Hematopoietic multipotent progenitor cell treated with erythropoietin and hydrocortisone succinate and interleukin-3 and kit ligand, for 17 days (in vitro differentiated cells): ENCODE measurements at places on chromosomes 2 and 18.

DNA sequence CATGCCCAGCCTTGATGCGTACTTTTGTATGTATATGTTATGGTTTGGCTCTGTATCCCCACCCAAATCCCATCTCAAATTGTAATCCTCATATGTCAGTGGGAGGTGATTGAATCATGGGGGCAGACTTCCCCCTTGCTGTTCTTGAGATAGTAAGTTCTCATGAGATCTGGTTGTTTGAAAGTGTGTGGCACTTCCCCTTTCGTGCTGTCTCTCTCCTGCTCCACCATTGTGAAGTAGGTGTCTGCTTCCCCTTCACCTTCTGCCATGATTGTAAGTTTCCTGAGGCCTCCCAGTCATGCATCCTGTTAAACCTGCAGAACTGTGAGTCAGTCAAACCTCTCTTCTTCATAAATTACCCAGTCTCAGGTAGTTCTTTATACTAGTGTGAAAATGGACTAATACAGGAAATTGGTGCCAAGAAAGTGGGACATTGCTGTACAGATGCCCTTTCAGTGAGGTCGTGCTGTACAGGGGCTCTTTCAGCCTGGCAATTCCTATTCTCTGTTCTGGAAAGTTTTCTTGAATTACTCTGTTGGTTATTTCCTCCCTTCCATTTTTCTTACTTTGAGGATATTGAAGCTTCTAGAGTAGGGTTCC is 38.2 kb downstream of the KCMF1 start:
- no peak for DNase-seq

DNA sequence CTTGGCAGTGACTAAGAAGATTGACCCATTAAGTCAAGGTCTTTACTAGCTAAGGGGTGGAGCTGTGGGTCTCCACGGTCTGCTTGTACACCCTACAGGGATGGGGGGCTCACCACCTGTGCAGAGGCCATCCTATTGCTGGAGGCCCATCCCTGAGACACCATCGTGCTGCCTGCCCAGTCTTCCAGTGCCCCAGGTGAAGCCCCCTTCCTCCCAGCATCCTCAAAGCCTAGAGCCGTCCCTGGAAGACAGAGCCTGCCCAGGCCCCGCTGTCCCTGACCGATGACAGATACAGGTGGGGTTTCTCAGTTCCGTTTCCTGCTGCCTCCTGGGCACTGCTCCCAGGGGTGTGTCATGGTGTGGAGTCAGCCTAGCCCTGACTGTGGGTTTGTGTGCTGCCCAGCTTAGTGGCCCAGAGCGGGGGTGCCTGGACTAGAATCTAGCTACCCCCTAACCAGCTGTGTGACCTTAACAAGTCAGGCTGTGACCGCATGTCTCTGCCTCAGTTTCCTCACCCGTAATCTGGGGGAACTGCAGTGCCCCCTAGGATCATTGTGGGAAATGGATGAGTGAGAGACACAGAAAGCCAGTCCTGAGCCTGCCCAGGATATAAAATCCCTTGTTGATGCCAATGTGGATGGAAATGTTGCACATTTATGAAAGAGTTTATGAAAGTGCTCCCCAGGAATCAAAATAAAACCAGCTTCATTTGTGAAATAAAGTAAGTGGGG is 2.0 kb downstream of the OTOS start:
- no peak for DNase-seq

GRCh38 chr18:59238385-59238784 is 18.4 kb downstream of the GRP start:
- no peak for DNase-seq

- no peak for DNase-seq
These were observed 26.5 kb upstream of the RFX8 start for GRCh38 chr2:101501443-101501842.

- DNase-seq: no peak
These were observed 149.2 kb downstream of the CDH2 start for GRCh38 chr18:28027755-28028154.

DNA sequence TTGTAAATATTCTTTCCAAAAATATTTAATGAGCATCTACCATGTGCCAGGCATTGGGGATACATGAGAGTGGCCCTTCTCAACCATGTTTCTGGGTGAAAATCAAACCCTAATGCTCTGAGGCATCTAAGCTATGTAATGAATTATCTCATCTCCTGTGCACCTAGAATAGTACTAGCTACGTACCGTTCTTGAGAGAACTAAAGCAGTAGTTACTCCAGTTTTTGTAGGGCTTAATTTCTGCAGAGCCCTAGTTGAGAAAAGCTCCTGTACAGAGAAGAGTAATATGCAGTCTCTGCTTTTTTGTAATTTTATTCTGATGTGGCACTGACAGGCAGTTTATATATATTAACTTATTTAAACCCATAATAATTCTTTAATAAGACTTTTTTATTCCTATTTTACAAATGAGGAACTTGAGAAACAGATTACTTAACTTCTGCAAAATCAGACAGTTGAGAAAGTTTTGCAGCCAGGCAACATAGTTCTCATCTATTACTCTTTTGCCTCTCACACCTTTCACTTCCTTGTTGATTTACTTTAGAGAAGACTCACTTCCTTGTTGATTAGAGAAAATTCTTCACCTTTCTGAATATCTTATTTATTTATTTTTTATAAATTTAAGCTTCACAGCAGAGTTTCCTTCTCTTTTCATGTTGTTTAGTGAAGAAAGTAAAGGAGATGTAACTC is 3.1 kb downstream of the SPOPL start:
- no peak for DNase-seq
